ENCODE measurements at places on chromosomes 5 and 9.

GRCh38 chr5:52754051-52754450 is 33.7 kb upstream of the ITGA1 start:
- DNase-seq, result no peak

DNA sequence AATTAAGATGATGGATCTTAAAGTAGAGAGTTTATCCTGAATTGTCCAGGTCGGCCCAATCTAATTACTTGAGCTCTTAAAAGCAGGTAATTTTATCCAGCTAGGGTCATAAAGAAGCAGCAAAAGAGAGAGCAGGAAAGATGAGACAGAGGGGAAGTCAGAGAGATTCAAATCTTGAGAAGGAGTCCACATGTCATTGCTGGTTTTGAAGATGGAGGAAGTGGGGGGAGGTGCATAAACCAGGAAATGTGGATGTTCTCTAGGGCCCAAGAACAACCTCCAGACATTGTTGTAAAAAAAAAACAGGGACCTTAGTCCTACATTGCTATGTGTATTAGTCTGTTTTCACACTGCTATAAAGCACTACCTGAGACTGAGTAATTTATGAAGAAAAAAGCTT is 66.4 kb downstream of the SLCO4C1 start:
- no peak for DNase-seq

DNA sequence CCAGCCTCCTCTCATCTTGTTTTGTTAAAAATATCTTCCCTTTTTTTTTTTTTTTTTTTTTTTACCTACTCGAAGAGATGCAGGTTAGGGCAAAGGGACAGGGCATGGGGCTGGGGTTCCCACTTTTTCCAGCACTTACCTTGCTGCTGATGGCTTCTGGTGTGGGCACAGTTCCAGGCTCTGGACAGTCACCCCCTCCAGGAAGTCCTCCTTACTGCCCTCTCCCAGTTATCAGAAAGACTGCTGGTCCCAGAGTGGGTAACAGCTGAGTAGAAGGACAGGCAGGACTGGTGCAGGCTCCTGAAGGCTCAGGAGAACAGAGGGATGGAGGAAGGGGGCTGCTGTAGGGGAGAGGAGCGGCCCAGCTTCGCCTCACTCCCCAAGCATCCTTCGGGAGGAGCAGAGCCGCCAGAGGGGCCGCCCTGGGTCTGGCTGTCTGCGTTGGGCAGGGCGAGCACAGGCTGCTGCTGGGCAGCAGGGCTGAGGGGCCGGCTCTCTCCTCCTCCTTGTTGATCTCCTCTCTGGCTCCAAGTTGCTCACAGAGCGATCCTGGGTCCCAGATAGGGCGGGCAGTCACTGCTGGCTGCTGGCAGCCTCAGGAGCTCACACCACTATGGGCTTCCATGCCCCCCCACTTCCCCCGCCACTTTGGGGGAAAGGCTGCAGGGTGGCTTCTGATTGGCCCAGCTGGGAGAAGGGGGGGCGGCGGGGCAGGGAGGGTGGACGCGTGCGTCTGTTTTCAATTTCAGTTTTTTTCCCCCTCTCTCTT is at the start of gene PDGFRB:
TSS of gene PDGFRB (minus strand) at position 588 of the 769 bp plus-strand sequence. CDS start 18,798 bp downstream, outside the sequence.
- no peak for DNase-seq

- DNase-seq, result no peak
These were observed 6.2 kb upstream of the RNF130 start for GRCh38 chr5:180077594-180078284.

- DNase-seq, result no peak
These were observed 42.6 kb downstream of the ZDHHC21 start for GRCh38 chr9:14650596-14650995.

GRCh38 chr5:147616421-147616820 is 106.6 kb upstream of the DPYSL3 start:
- DNase-seq, result no peak

- no peak for DNase-seq
These were observed 420.8 kb downstream of the CHSY3 start for GRCh38 chr5:130324953-130325671.

DNA sequence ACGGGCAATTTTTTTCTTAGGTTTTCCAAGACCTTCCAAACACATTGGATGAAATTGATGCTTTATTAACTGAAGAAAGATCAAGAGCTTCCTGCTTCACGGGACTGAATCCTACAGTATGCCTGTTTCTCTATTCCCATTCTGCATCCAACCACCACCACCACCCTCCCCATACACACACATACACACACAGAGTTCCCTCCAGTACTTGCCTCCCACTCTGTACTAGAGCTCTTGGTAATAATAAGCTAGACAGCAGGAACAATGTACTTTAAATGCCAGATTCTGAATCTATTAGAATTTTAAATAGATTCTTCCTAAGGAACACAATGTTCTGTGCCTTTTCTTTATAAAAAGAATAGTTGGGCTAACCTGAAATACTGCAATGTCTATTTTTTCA is 67.4 kb downstream of the KLF9 start:
- no peak for DNase-seq

- DNase-seq, result no peak
These were observed 364.6 kb upstream of the PTGER4 start for GRCh38 chr5:40315126-40315525.

DNA sequence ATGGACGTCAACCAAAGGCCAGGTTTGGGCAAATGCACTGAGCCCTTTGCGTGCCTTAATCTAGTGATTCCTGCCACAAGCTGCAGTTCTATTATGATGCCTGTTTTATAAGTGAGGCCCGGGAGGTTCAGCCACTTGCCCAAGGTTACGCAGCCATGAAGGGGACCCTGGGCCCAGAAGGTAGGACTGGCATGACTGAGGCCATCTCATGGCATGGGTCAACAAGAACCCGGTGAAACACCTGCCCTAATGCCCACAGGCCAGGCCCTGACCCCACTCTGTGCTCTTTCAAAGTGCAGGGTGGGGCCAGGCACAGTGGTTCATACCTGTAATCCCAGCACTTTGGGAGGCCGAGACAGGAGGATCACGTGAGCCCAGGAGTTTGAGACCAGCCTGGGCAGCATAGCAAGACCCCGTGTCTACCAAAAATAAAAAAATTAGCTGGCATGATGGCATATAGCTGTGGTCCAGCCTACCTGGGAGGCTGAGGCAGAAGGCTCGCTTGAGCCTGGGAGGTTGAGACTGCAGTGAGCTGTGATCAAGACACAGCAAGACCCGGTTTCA is 8.6 kb downstream of the NINJ1 start:
- DNase-seq, result no peak

- DNase-seq, result no peak
These were observed 254.4 kb upstream of the CDH10 start for GRCh38 chr5:24899180-24899579.

GRCh38 chr5:159797261-159797970 is 118.9 kb upstream of the ADRA1B start:
- no peak for DNase-seq

- no peak for DNase-seq
These were observed 110.5 kb upstream of the HMHB1 start for GRCh38 chr5:143701493-143701892.

DNA sequence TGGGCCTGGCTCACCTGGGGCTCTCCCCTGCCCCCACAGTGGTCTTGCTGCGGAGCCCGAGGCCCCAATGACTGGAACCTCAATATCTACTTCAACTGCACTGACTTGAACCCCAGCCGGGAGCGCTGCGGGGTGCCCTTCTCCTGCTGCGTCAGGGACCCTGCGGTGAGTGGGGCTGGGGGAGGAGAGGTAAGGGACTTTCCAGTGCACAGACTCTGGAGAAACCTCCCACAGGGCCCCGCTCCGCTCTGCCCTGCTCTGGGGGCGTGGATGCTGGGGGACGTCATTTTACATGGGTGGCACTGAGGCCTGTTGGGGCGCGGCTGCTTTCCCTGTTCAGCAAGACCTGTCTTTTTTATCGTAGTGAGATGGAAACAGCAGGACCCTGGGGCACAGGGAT is 7.6 kb downstream of the TSPAN17 start:
- DNase-seq, result no peak

- DNase-seq, result no peak
These were observed 50.0 kb downstream of the RGS3 start for GRCh38 chr9:113513536-113513935.

DNA sequence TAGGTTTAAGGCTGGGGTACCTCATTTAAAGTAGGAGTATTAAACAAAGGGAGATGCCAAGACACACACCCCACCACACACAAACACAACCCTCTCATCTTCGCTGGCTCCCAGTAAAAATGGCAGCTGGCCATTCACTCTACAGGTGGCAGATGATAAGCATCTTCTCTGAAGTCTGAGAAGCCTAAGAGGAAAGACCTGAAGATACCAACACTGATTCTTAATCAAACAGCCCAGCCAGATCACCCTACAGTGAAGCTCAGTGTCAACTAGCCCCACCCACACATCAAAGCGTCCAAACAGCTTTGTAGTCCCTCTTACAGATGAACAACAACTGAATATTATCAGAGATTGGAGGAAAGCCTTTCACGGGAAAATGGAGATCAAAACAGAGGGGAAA is 59.5 kb downstream of the SPOCK1 start:
- no peak for DNase-seq

- no peak for DNase-seq
These were observed 22.4 kb downstream of the ABITRAM start for GRCh38 chr9:108956631-108957026.

DNA sequence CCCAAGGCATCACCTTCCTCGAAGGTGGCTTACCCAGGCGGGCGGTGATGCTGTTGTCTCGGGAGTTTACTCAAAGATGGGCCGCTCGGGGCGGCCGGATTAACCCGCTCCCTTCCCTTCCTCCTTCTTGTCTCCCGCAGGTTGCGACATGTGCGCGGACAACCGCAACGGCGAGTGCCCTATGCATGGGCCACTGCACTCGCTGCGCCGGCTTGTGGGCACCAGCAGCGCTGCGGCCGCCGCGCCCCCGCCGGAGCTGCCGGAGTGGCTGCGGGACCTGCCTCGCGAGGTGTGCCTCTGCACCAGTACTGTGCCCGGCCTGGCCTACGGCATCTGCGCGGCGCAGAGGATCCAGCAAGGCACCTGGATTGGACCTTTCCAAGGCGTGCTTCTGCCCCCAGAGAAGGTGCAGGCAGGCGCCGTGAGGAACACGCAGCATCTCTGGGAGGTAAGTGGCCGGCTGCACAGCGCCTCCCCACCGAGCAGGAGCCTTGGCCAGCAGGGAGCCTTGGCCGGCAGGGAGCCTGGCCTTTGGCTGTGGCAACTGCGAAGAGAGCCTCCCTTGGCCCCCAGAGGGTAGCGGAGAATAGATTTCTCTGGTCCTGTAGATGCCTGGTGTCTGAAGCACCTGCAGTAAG is 10.6 kb downstream of the PRDM6 start:
- DNase-seq, result no peak

DNA sequence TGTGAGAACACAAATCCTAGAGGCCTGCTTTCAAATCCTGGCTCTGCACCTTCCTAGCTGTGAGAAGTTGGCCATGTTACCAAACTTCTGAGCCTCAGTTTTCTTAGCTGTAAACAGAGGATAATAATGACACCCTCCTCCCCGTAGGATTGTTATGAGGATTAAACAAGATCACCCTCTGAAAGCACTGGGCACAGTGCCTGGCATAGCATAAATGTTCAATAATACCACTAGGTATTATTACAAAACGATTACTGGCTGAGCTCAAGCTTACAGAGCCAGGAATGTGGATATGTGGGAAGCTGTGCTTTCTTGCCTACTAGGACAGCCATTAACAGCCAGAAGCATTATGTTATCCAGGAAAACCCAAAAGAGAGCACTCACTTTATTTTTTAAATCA is 30.8 kb upstream of the POU4F3 start:
- no peak for DNase-seq

DNA sequence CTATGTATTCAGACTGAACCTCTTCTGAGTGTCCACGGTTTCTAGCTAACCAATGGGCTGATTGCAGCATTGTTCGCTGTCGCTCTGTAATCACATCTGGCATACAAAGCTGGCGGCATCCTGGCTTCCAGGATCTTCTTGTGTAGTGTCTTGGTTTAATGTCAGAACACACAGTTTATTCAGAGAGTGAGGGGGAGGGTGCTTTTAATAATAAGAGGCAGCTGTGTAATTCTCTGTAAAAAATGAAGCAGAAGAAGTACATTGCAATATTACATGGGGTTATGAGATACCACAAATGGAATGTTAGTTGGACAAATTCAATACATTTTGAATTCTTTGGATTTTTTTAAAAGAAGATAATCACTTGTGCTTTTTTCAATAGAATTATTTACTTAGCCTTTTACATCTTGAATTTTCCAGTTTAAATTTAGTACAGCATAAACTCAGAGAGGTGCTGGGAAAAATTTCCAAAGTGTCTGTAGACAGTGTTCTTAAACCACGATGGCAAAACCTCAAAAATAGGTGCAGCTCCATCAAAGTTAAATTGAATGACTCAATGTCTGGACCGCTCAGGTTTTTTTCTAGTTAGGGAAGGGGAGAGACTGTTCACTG is 206.0 kb downstream of the PCSK1 start:
- DNase-seq, result no peak

DNA sequence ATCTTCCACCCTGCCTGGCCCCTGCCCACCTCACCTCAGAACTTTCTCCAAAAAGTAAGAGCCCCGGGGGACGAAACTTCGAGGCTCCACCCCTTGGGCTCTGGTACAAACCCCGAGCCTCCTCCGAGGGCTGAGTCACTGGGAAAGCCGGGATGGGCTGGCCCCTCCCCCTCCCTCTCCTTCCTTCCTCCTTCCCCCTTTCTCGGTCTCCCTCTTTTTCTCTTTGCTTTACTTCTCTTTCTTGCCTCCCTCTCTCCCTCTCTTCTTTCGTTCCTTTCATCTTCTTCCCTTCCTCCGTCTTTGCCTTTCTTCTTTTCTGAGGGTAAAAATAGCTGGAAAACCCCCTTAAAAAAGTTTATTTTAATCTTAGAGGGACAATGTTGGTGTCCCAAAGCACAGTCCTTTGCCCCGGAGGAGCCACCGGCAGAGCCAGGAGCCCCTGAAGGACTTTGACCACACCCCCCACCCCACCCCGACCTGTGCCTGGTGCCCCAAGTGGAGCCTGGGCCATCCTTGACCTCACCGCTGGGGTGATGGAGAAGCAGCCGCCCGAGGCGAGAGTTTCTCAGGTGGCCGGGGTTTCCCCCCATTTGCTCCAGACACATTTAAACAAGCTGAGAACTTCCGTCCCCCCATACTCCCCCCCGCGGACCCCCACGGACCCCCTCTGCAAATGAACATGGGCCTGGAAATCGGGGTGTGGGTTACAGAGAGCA is 5.7 kb upstream of the NOTCH1 start:
- no peak for DNase-seq

- DNase-seq, result no peak
These were observed 4.5 kb upstream of the IL7R start for GRCh38 chr5:35852084-35852734.

GRCh38 chr9:37146410-37146809 is 26.0 kb downstream of the ZCCHC7 start:
- DNase-seq, result no peak

- DNase-seq, result no peak
These were observed 111.7 kb upstream of the MSX2 start for GRCh38 chr5:174612686-174613085.

GRCh38 chr5:179112469-179113142 is 52.4 kb downstream of the ZNF354C start:
- DNase-seq, result no peak
